ENCODE measurements at places on chromosomes 3 and 15.
A peak's percentile ranks its signal among the peaks of the same experiment; 100 is the strongest.

GRCh38 chr15:96177279-96177678, 153.2 kb upstream of the NR2F2 start:
- DNase-seq, result no peak

DNA sequence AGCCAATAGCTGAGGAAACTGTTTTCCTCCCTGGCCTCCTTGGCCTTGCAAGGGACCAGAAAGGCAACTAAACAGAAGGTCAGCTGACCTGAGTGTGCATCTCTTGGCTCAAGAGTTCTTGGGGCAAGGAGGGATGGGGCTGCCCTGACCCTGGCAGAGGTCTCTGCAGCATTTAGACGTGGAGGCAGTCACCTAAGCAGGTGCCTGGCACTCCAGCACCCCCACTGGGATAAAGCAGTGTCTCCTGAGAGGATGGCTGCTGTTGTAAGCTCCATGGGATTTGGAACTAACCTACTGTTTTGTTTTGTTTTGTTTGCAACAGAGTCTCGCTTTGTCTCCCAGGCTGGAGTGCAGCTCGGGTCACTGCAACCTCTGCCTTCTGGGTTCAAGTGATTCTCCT, 185.2 kb downstream of the TBC1D2B start:
- DNase-seq, result no peak

GRCh38 chr3:21390856-21391255, 360.2 kb downstream of the ZNF385D start:
- DNase-seq, result no peak

DNA sequence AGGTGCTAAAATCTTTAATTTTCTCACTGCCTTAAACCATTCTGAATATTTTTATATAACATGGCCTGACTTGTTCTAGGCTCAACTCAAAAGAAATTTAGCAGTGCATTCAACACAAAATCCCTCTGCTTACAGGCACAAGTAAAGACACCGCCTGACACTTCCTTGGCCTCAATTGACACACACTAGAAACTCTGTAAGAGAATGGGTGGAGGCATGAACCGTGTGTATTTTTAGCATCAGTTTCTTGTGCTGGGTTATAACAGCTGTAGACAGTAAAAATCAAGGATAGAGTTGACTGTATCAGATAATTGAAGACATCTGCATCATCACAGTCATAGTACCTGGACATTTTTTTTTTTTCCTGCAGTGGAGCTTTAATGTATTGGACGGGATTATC, 54.3 kb downstream of the SLC9A9 start:
- no peak for DNase-seq

DNA sequence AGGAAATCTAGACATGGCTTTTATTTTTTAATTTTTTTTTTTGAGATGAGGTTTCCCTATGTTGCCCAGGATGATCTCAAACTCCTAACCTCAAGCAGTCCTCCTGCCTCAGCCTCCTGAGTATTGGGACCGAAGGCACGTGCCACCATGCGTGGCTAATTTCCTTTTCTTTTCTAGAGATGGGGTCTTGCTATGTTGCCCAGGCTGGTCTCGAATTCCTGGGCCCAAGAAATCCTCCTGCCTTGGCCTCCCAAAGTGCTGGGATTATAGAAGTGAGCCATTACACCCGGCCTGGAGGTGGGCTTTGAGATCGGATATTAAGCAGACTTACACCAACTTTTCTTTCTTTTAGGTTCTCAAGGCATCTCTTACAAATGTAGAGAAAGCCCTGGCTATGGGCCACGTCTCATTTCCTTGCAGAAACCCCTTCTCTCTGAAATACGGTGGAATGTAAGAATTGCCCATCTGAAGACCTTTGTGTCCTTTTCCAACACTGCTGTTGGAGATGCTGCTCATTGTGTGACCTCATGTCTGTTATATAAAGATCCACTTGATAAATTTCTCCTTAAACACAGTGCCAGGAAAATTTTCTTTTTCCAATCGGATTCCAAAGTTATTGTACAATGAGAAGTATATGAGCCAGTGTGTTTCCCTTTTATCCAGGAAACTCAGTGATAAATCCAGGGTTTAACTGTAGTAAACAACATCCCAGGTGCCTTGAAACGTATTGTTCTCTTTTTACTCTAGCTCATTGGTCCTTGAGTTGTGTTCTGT, 36.8 kb upstream of the CFAP161 start:
- no peak for DNase-seq

DNA sequence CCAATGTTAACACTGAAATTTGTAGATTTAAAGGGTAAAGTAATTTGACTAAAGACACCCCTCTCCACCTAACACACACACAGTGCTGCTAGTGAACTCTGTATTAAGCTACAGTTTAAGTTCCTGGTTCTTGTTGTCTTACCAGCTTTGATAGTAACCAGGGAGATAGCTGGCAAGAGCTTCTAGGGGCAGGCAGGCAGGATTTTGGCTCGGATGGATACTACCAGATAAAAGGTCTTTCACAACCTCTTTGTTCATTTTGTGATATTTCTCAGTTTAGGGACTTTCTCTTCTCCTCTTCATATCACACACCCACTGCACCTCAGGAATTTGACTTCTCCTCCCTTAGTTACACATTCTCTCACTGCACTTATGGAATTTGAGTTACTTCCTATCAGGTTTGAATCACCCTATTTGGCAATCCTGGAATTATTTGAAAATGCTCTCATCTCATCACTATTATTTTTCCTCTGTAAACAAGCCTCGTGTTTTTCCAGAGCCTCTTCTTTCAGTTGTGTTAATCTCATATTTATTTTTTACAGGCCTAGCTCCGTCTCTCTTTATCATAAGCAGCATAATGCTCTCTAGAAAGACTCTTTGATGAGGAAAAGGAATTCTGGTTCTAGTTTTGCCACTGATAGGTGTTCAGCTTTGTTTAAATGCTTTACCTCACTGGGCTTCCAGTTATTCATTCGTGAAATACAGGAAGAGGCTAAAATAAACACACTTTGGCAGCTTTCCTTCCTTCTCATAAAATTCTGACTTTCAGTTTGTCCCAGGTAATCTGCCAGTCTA, 23.0 kb upstream of the CLDN1 start:
- peak; percentile 91 for DNase-seq

DNA sequence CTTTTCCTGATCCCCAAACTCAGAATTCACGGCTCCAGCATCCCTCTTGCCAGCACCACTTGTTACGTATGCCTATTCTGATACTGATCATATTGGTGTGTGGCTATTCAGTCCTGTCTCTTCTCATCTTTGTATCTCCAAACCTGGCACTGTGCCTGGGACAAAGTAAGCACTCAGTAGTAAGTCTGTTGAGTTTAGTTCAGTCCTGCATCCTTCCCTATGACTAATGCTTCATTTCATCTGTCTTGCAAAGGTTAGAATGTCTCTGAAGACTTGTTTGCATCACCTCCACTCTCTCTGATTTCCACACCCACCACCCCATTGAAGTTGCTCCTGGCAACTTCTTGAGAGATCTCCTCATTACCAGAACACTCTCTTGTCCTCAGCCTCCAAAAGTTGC, 80.3 kb downstream of the HMG20A start:
- DNase-seq, result peak; percentile 45

GRCh38 chr15:91067036-91067435, 33.0 kb upstream of the SV2B start:
- DNase-seq, result peak; percentile 78

DNA sequence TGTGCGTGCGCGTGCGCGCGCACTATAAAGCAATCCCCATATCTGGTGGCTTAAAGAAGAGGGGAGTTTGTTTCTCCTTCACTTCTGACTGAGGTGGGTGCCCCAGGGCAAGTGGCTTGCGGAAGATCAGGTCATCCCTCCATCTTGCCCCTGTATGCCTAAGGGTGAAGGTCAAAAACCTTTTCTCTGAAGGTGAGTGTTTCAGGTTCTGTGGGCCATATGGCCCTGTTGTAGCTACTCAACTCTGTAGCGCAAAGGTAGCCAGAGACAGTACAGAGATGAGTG, 5.5 kb downstream of the ABTB1 start:
- DNase-seq, result no peak

DNA sequence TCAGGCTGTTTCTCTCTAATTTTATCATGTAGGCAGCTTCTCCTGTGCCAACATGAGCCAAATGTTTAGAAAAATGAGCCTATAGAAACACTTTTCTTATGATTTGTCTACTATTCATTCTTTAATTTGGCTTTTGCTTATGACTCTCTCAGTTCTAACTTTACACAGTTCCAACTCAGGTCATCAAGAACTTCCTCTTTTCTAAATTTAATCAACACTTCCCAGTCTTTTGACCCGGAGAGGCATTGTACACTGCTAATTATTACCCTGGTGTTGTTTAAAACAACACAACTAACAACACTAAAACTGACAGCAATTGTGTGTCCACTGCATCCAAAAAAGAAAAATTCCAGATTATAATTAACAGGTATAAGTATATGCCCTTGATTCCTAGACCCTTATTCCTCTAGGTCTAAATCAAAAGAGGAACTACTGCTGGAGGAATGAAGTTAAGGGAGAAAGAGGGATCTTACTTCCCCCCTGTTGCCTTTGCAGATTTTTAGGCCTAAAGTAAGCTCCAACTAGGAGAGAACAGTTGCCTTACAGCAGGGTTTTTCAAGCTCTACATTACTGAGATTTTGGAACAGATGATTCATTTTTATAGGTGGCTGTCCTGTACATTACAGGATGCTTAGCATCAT, 332.2 kb upstream of the GOLIM4 start:
- DNase-seq, result no peak

DNA sequence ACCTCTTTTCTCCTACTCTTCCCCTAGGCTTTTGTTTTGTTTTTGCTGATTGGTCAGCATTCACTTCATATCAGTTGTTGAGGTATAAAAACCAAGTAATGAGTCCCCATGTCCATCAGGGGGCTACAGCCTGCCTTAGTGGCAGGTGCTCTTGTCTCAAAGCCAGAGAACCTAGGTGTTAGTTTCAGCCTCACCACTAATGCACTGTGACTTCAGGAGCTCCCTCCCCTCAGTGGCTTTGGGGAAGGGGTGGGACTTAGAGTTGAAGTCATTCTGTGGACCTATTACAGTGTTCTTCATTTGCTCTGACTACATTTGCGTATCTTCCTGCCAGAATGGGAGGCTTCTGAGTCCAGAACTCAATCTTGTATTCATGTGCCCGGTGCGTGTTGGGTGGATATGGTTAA, 41.6 kb downstream of the NR2C2 start:
- DNase-seq, result peak; percentile 5

DNA sequence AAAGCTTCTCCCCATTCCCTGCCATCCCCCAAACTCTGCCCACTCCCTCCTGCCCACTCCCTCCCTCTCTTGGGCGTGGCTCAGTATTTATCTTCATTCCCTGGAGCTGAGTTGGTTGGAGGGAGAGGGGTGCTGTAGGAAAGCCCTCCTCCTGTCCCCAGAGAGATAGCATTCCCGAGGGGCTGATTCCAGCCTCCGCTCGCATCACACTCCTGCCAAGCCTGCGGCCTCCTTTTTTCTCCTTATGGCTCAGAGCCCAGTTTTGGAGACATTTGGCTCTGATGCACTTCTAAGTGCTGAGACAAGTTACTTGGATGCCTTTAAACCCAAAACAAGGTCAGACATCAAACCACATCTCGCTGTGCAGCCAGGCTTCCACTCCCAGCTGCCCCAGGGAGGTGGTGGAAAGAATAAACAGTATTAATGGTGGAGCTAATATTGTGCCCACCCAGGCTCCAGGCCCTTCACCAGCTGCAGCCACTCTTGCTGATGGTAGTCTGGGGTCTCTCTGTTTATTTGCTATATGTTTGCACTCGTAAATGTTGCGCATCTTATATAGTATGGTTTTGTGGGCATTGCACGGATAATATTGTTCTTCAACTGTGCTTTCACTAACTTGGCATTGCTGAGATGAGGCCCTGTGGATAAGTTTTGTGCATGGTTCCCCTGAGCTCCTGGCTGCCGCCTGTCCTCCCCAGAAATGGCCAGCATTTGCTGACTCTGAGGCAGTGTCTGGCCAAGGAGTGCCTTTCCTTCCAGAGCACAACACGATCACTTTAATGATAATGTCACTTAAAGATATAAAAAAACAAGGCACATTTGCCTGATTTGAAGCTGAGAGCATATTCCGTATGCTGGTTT, 157.2 kb downstream of the LRRC28 start:
- peak; percentile 29 for DNase-seq

Measured in HT1080 (cell line).